ENCODE measurements at places on chromosomes 5 and 9.

- no peak for DNase-seq
Observed at GRCh38 chr9:19967216-19967887, 178.5 kb upstream of the SLC24A2 start.

- DNase-seq: peak; percentile 52
Observed at GRCh38 chr5:177491429-177491945, 5.9 kb downstream of the PDLIM7 start.

- DNase-seq: no peak
Observed at GRCh38 chr5:6178846-6179532, 199.4 kb downstream of the MED10 start.

GRCh38 chr9:97425973-97426336 is 14.1 kb downstream of the TDRD7 start:
- DNase-seq: no peak

DNA sequence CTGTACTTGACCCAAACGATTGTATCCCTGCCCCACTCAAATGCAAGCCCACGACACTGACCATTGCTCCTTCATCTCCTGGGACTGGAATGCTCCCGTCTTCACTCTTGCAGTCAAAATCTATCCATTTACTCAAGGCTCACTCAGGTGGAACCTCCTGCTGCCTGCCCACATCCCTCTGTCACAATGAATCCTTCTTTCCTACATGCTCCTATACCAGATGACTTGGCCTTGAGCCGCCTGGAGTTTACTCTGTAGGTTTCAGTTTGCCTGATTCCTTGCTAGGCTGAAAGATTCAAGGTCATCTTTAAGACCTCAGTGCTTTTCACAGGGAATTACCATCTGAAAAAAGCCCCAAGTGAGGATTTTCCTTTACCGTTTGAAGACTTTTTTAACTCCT is 264.1 kb downstream of the GLIS3 start:
- DNase-seq: no peak

DNA sequence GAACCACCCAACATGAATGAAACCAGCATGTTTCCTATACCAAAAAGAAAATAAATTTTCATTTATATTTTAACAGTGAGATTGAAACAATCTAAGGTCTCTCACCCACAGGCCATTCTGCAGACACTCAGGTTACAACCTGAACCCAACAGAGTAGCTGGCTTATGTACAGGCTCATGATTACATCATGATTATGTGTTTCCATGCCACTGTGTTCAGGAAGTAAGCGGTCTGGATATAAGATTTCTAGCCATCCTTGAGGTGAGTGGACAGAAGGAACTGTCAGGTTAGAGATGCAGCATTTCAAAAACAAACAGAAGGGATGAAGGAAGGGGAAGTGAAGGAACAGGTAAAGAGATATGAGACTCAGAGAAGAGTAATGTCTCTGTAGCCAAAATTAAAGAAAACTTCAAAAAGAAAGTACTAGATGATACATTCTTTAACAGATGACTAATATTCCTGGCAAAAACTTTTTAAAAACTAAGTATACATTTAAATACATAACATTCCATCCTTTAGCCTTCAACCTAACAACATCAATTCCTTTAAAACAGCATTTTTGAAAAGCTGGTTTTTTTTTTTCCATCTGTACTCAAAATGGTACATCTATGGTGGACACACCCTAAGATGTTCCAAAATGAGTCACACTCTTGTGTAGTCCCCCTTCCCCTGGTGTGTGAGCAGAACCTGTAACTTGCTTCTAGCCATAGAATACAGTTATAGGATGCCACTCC is 119.8 kb downstream of the LPAR1 start:
- no peak for DNase-seq

GRCh38 chr5:115096034-115096769 is 73.5 kb downstream of the TRIM36 start:
- DNase-seq: no peak

DNA sequence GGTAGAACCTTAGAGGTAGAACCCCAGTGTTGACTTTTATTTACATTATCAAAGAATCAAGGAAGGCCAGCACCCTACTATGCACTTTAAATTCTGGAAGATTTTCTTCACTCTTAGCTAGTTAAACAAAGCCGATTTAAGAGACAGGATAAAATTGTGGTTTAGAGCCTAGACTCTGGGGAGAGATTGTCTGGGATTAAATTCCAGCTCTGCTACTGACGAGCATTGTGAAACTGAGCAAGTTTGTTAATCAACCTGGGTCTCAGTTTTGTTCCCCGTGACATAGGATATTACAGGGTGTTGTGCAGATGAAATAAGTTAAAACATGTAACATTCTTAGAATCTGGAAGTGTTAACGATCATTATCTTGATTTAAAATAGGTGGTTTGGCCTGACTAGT is 83.5 kb downstream of the FEM1C start:
- DNase-seq: no peak

- no peak for DNase-seq
Observed at GRCh38 chr5:118407958-118408357, 580.4 kb downstream of the DTWD2 start.

- no peak for DNase-seq
Observed at GRCh38 chr5:133259199-133259997, 207.6 kb downstream of the HSPA4 start.

- no peak for DNase-seq
Observed at GRCh38 chr5:5371005-5371404, 51.5 kb upstream of the ICE1 start.
